Motor neuron (in vitro differentiated cells): ENCODE measurements at places on chromosomes 6 and 20. TPM values are rescaled to one million over a fixed set of nuclear protein-coding genes. Genes with fewer than 3 reads are reported as not detected.

FIG4 gene
- 22.2 and 25.1 TPM in 2 replicates for total RNA-seq

CD24 gene
- total RNA-seq, result 477 and 479 TPM in 2 replicates

HLA-F gene
- total RNA-seq, result 0.23 TPM in 1 of 2 replicates, not detected in the other

ZNF165 gene
- 0.78 and 0.82 TPM in 2 replicates for total RNA-seq

FERMT1 gene
- 15.0 and 16.6 TPM in 2 replicates for total RNA-seq

LKAAEAR1 gene
- not detected in 2 replicates for total RNA-seq

CENPW gene
- 4.4 and 6.9 TPM in 2 replicates for total RNA-seq

HBS1L gene
- total RNA-seq, result 55.8 and 64.7 TPM in 2 replicates

PPP1R14C gene
- 6.5 and 11.3 TPM in 2 replicates for total RNA-seq

SRMS gene
- total RNA-seq, result 0.11 TPM in 1 of 2 replicates, not detected in the other

SPATS1 gene
- 0.39 TPM in 1 of 2 replicates, not detected in the other for total RNA-seq

VGLL2 gene
- total RNA-seq, result 0.25 TPM in 1 of 2 replicates, not detected in the other

EDN1 gene
- 4.1 and 5.8 TPM in 2 replicates for total RNA-seq

SLPI gene
- total RNA-seq, result not detected in 2 replicates

EPHA7 gene
- total RNA-seq, result 20.4 and 22.7 TPM in 2 replicates

NFATC2 gene
- 4.0 and 4.4 TPM in 2 replicates for total RNA-seq

ADA gene
- 5.9 TPM in 2 replicates for total RNA-seq

GRM1 gene
- 1.00 and 1.5 TPM in 2 replicates for total RNA-seq

BHLHE23 gene
- 0.50 TPM in 1 of 2 replicates, not detected in the other for total RNA-seq

RUNX2 gene
- total RNA-seq, result 0.36 and 0.46 TPM in 2 replicates

NTSR1 gene
- total RNA-seq, result 0.61 and 0.86 TPM in 2 replicates
